ENCODE measurements at places on chromosomes 5 and 9.

GRCh38 chr5:179273441-179274145 is 71.7 kb downstream of the ADAMTS2 start:
- DNase-seq: no peak

DNA sequence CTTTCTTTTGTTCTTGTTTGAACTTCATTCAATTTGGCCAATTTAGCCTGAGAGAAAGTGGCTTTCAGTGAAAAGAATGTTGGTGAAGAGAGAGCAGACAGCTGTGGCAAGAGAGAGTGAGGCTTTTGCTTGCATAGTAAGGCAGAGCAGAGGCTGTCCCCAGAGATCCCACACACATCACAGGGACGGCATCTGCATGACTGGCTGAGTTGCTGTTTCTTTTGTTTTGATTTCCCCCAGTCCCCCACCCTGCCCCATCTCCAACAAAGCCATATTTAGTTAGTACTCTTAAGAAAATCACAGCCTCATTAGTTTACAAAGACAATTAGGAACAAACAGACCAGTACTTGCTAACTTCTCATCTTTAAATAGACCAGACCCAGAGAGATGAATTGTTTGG is 363.9 kb upstream of the SEMA6A start:
- no peak for DNase-seq

DNA sequence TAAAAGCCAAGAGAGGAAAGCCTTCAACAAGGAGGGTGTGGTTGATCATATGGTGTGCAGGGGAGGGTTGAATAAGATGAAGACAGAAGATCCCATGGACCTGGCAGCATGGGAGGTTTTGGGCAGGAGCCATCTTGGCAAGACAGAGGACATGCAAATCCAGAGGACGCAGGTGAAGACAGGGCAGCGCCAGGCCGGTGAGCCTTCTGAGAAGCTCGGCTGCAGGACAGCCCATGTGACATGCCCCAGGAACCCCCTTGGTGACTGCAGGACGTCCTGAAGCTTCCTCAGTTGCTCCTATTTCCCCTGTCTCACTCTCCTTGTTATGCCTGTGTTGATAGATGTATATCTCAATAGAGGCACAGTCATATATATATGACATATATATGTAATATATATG is 159.4 kb downstream of the GADD45G start:
- DNase-seq: no peak

- no peak for DNase-seq
Observed at GRCh38 chr5:141298376-141298775, 5.5 kb downstream of the SLC25A2 start.

DNA sequence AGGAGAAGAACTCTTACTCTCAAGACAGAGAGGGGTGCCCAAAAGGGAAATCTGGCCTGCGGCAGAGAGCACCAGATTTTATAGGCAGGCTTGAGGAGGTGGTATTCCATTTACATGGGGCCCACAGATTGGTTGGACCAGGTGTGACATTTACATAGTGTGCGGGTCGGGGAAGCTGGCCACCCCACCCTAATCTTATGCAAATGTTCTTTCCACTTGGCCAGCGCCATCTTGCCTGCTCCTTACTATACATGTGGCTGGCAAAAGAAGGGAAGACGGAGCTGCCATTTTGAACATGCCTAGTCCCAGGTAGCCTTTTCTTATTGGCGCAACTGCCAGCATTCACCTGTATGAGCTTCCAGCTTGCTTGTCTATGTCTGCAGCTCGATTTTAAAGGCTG is 34.8 kb downstream of the PLEKHG4B start:
- DNase-seq: no peak

GRCh38 chr9:78207319-78207718 is 28.6 kb upstream of the CEP78 start:
- no peak for DNase-seq

DNA sequence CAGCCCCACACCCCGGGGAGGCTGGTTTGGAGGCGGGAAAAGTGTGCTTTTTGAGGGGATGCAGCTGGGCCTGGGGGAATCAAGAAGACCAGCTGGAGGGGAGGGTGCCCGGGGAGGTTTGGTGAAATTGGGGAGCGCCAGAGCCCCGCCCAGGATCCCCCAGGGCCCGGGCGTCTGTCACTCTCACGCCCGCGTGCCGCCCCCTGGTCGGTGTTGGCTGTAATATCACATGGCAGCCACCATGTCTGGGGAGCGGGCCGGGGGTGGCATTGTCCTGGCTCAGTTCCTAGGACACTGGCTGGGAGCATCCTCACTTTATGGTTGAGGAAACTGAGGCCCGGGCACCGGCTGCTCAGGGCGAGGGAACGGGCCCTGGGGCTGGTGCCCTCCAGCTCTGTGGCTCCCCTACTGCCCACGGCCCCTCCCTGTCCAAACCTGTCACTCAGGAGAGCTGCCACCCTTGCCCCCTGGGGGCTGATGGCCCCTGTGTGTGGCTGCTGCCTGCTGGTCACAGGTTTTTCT is 27.5 kb downstream of the ASS1 start:
- no peak for DNase-seq

Measured in NB4 (cell line).